ENCODE measurements at places on chromosomes 1 and 21. TPM values are rescaled to one million over a fixed set of nuclear protein-coding genes. Genes with fewer than 3 reads are reported as not detected.

DHCR24 gene
- 91.3 TPM for polyA plus RNA-seq

VAV3 gene
- polyA plus RNA-seq = 10.3 TPM

PAQR6 gene
- 27.3 TPM for polyA plus RNA-seq

ADGRL4 gene
- polyA plus RNA-seq = 0.12 TPM

PPP1R15B gene
- polyA plus RNA-seq = 31.2 TPM

VHLL gene
- polyA plus RNA-seq = 1.4 TPM

HEYL gene
- not detected for polyA plus RNA-seq

SV2A gene
- 95.3 TPM for polyA plus RNA-seq

BEND5 gene
- polyA plus RNA-seq = 64.9 TPM

PCBP3 gene
- polyA plus RNA-seq = 1.7 TPM

GREM2 gene
- 0.62 TPM for polyA plus RNA-seq

KCNA2 gene
- 3.4 TPM for polyA plus RNA-seq

LRRC71 gene
- polyA plus RNA-seq = not detected

KCNA3 gene
- 5.6 TPM for polyA plus RNA-seq

SPRR2E gene
- not detected for polyA plus RNA-seq

PDC gene
- polyA plus RNA-seq = not detected

DYRK3 gene
- polyA plus RNA-seq = 7.5 TPM

S100A12 gene
- polyA plus RNA-seq = not detected

COL11A1 gene
- polyA plus RNA-seq = 1.3 TPM

PALMD gene
- polyA plus RNA-seq = 20.6 TPM

PLOD1 gene
- polyA plus RNA-seq = 6.9 TPM

TPTE gene
- polyA plus RNA-seq = not detected

AMIGO1 gene
- 12.0 TPM for polyA plus RNA-seq

HYI gene
- 20.2 TPM for polyA plus RNA-seq

C2CD4D gene
- not detected for polyA plus RNA-seq

NTNG1 gene
- not detected for polyA plus RNA-seq

LAX1 gene
- polyA plus RNA-seq = not detected

PANK4 gene
- polyA plus RNA-seq = 43.4 TPM

UTS2 gene
- polyA plus RNA-seq = 2.4 TPM

KLF17 gene
- polyA plus RNA-seq = not detected

TMEM222 gene
- 69.9 TPM for polyA plus RNA-seq

HRNR gene
- polyA plus RNA-seq = not detected

ATP8B2 gene
- polyA plus RNA-seq = 71.3 TPM

CCDC30 gene
- polyA plus RNA-seq = 13.2 TPM

LYSMD1 gene
- 16.0 TPM for polyA plus RNA-seq

OR14C36 gene
- polyA plus RNA-seq = not detected

CDA gene
- not detected for polyA plus RNA-seq

HHIPL2 gene
- polyA plus RNA-seq = 1.3 TPM

NFASC gene
- polyA plus RNA-seq = 23.9 TPM

GCSAML gene
- not detected for polyA plus RNA-seq

TSPEAR gene
- polyA plus RNA-seq = not detected

FAM229A gene
- 6.1 TPM for polyA plus RNA-seq

SHE gene
- not detected for polyA plus RNA-seq

OR2L8 gene
- polyA plus RNA-seq = not detected

Data from neural cell (in vitro differentiated cells).